ENCODE measurements at places on chromosomes 7 and 10.

- DNase-seq = no peak
Observed at GRCh38 chr7:480531-481218, 39.0 kb downstream of the PDGFA start.

DNA sequence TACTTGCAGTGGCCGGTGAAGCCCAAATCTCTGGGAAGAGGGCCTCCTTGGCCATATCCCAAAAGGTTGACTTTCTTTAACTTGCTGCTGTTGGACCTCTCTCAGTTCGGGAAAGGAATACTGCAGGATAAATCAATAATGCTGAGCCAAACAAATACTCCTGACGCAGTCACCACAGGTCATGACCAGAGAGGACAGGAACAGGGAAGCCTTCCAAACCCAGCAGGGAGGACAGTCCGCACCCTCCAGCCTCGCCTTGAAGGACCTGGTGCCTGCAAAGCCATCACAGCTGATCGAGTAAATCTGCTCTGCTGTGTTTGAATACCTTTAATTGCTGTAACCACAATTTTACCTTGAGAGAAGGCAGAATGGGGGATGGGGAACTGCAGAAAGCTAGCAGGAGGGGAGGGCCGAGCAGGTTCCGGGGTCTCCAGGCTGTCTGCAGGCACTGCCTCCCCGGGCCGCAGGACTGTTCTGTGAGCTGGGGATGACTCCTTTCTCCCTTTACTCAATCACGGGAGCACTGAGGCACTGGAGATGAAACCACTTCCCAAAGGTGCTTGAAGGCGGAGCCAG, 20.8 kb upstream of the INSIG1 start:
- no peak for DNase-seq

GRCh38 chr7:4070214-4070613, 611.9 kb upstream of the FOXK1 start:
- no peak for DNase-seq

GRCh38 chr7:33503736-33504135, 374.4 kb downstream of the BBS9 start:
- DNase-seq = no peak

GRCh38 chr10:79404231-79404609, 41.2 kb downstream of the ZCCHC24 start:
- DNase-seq = no peak

GRCh38 chr10:132786884-132787494, 1.0 kb upstream of the NKX6-2 start:
- DNase-seq = no peak
